ENCODE measurements at places on chromosomes 6 and 20. TPM values are rescaled to one million over a fixed set of nuclear protein-coding genes. Genes with fewer than 3 reads are reported as not detected.

The SSTR4 gene
- not detected for total RNA-seq

The BPIFB3 gene
- total RNA-seq: not detected

GRCh38 chr6:3957321-3957720 is 108.1 kb downstream of the FAM50B start:
- DNase-seq: no peak

The CGA gene
- total RNA-seq: not detected

The OTOR gene
- total RNA-seq: not detected

The NRN1 gene
- 18.6 TPM for total RNA-seq

DNA sequence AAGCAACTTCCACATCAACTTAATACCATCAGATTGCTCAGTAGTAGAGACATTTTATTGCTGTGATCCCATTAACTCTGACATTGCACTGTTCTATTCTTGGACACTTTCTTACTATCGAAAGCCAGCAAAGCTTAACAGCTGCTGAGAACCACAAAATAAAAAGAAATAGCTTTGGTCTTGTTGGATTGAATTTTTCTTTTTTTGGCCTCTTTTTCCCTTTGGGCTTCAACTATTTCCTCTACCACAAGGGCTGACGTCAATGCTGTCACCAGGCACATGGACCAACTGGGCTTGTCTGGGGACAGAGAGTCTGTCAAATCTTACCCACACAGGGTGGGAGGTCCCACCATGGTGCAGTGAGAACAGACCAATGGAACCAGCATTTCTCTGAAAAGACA is 63.4 kb upstream of the ENPP5 start:
- no peak for DNase-seq

The ENPP1 gene
- 60.8 TPM for total RNA-seq

The KCNB1 gene
- total RNA-seq: 27.5 TPM

DNA sequence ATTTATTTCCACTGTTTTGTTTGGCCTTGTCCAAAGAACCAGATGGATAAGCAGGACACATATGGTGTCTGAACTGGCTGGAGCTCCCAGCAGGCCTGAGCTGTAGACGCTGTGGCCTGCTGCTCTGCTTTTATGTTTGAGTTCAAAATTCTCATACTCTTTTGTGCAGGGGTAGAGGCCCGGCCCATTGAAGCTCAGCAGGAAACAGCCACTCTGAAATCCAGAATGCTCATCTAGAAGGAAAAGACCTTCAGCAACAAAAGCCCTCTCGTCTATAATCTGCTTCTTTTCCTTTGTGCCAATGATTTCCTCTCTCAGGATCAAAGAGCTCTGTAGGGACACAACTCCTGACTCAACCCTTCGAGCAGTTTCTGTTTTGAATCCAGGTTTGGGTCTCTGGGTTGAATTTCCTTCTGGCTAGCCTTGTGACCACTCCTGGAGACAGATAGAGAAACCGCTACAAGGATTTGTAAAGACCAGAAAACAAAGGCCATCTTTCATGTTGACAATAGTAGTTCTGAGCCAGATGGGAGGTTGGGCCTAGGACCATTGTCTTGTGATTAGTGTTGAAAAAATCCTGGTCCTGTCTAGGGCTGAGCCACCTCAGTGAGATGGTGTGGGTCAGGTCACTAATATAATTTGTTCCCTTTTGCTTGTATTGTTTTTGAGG is 446.7 kb downstream of the BCKDHB start:
- no peak for DNase-seq

All from omental fat pad (tissue), 4 donors.